ENCODE measurements at places on chromosomes 2 and 18. TPM values are rescaled to one million over a fixed set of nuclear protein-coding genes. Genes with fewer than 3 reads are reported as not detected.

- DNase-seq: no peak
Observed at GRCh38 chr2:172248381-172248780, 145.7 kb upstream of the DLX2 start.

C2orf92 gene
- 19.6 TPM for total RNA-seq

GRCh38 chr2:59301466-59302402 lies 1060.6 kb upstream of the FANCL start:
- DNase-seq: no peak

PROM2 gene
- 5.4 TPM for total RNA-seq

DNA sequence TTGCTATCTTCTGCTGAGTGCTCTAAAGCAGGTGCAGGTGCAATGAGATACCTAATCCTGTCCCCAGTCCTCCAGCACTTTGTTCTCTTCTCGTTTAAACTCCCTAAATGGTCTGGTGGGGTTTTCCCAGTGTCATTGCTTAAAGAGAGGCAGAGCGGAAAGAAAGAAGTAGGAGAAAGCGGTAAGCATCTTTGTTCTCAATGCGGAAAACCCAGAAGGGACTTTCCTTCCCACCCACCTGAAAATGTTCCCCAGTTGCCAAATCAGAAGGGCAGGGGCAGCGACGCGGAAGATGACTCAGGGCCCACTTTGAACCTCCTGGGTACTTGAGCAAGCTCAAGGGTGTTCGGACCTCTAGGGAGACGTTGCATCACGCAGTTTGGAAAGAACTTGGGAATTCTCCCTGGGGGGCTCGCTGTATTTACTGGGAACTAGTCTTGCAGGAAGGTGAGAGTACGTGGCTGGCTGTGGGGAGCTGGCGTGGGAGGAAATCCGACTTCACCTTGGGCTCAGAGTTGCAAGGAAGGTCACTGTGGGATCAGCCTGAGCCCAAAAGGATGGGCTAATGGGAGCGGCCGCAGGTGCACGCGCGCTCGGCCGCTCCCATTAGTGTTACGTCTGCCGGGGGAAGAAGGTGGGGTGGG lies 589 bp upstream of the SGPP2 start:
- DNase-seq: no peak

LRRTM4 gene
- 18.6 TPM for total RNA-seq

SLC19A3 gene
- 1.7 TPM for total RNA-seq

C2orf74 gene
- total RNA-seq: 15.1 TPM

GRCh38 chr2:43985359-43985758 lies 10.4 kb downstream of the LRPPRC start:
- no peak for DNase-seq

DNA sequence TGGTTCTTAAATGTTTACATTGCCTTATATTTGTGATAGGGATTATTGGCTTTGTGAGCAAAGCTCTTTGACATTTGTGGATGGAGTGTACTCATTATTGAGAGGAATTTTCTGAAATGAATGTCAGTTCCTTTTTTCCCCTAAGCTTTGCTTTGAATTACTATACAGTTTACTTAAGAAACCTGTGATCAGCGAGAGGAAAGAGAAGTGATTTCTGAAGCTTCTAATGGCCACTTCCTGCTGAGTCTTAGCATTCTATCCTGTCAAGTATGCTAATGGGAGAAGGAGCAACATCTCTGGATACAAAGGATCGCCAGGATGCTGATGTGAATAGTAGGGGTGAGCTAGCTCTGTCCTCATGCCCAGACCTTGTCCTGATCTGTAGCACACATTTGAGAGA lies 47.8 kb upstream of the MGAT5 start:
- DNase-seq: no peak

DNA sequence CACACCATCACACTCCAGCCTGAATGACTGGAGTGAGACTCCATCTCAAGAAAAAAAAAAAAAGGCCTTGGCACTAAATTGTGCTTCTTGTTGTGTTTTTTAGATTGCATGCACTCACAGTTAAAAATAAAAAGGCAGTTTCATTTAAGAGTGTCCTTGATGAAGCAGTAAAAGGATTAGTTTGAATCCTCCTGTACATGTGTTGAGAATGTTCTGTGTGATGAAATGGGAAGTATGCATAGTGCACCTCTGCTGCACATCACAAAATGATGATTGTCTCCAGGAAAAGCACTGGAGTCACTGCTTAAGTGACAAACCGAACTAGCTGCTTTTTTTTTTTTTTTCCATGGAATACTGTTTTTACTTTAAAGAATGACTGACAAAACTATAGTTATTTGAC lies 23.1 kb downstream of the DYSF start:
- no peak for DNase-seq

GRCh38 chr18:69484699-69485396 lies 84.2 kb downstream of the DOK6 start:
- DNase-seq: no peak

DNA sequence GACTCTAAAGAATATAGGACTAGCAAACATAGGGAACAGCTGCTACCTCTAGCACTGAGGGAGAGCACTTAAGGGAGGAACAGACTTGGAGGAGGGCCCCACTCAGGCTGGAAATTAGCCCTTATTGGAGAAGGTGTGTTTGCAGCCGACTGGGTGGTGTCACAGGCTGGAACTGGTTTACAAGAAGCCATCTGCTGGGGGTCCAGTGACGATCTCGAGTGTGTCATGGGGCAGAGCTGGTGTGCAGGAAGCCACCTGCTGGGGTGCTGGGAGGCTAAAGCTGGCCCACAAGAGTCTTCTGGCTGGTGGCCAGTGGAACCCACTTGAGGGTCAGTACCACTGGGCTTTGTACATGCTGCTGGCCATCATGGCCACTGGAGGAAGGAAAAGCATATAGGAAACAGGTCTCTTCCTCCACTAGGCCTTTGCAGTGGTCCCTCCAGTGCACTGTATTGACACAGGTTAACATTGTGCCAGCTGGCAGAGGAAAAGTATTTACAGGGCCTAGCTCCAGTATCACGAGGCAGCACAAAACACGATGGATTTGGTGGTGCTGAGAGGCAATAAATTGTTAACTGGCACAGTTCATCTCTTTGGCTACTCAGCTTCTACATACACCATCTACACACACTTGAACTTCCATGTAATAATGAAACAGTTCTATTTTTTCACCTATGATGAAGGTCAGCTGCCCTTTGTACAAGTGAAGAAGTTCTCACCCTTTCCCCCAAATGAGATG lies 43.6 kb downstream of the MAP3K20 start:
- no peak for DNase-seq

DNA sequence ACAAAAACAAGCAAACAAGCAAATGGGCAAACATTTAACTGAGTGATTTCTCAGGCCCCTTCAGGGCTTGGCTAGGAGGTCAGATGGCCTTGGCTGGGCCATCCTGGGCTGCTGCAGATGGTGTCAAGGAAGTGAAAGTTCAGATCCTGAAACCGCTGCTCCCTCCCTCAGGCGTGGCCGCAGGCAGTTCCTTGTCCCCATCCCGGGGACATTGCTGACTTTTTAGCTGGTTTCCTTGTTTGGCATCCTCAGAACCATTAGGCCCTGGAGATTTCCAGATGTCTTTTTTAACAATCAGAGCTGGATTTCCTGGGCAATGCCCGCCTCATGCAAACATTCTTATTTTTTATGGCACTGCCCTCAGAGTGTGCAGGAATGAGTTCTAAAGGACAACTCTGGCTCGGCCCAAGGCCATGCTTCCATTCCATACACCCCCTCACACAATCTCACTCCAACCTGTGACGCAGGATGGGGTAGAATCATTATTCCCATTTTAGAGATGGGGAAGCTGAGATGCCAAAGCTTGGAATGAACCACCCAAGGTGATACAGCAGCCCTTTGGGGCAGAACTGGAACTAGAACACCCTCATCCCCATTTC lies 86.1 kb upstream of the ZCCHC2 start:
- no peak for DNase-seq

DNA sequence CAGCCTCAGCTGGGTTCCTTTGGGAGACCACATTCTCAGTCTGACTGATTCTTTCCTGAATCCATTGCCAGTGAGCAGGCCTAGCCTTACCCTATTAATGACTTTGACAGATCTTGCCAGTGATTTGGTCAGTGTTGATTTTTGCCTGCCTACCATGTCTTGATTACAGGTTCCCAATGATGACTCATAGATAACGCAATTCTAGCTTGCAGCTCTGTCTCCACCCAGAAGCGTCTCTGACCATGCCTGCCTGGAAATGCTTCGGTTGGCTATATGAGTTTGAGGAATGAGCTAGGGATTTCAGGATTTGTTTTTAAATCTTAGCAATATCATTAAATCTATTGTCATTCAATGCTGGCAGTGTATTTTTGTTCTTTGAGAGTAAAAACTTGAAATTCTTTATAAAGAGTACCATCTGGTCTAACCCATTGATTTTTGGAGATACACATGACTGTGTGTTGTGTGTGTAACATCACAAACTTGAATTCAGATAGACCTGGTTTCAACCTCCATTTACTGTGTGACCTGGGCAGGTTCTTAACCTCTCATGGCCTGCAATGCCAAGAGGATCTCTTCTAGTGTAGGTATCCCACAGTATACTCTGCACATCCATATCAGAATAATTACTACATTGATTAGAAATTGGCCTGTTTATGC lies 57.0 kb downstream of the CCDC150 start:
- no peak for DNase-seq

GRCh38 chr18:3514312-3515216 lies 64.6 kb downstream of the TGIF1 start:
- DNase-seq: no peak

DNA sequence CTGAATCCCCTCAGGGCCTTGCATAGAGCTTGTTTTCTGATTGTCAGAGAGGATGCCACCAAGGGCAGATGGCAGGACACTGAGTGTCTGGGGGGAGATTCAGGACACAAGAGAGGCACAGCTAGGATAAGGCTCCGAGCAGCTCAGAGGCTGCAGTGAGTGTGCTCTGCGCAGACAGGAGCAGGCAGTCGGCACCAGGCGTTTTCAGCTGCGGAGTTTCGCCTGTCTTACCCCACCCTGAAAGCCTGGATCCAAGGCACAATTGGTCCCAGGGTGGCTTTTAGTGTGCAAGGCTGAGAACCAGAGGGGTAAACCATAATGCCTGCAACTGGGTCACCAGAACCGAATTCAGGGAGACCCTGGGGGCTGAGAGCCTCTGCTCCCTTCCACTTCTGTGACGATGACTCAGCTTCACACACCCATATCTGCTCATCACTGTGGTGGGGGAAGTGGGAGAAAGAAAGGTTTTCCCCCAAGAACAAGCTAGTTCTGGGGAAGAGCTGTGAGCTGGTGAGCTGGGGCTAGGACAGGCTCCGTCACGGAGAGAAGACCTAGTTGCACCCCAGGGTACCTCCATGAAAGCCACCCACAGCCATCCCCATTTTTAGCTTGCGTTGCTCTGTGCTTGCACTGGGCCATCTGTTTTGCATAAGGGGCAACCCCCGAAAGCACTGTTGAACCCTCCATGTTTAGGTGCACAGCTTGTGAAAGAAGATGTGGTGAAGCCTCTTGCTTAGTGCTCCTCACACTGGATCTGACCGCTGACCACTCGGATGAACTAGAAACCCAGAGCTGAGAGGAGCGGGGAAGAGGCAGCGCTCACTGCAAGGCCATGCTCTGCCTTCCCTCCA lies 173.7 kb downstream of the CELF4 start:
- no peak for DNase-seq

GRCh38 chr2:228522276-228522675 lies 340.8 kb upstream of the SPHKAP start:
- no peak for DNase-seq

DNA sequence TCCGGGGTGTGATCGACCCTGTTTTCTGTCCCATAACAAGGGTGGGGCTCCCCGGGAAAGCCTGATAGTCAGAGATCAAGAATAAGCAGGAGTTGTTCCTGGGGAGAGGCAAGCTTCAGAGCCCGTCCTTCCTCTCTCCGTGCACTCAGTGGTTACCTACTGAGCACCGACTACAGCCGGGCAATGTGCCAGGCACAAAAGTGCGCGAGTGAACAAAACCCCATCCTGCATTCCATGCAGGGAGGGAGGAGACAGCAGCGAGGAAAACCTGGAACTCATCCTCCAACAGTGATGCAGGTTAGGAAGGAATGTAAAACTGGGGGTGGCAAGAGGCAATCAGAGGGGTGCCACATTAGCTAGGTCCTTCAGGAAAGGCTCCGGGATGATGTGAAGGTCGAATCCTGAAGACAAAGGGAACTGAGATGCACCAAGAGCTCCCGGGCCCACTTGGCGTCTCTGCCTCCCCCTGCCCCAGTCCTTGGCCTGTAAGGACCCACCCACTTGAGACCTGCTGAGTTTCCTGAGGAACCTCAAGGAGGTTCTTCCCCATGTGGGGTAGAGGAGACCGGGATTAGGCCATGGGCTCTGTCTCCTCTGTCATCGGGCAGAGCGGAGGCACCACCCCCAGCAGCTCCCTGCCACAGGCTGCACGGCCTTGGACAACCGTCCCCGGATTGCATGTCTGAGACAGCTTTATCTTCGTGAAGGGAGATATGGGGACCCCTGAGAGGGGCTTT lies 198.2 kb downstream of the NDUFA10 start:
- no peak for DNase-seq

DNA sequence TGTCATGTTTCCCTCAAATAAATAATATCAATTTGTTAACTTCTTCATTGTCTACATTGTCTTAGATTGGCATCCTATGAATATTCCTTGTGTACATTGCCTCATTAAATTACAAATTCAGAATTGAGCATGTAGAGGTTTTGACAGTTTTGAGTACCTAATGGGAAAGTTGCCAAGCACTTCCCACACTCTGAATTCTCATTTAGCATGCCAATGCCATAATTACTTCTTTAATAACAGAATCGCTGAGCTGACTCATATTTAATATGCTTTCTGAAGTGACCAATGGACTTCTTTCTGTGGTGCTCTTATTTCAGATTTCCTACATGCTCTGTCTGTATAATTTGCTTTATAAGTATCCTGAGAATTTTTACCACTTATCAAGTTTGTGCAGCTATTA lies 114.4 kb upstream of the NOL4 start:
- no peak for DNase-seq

GRCh38 chr2:119438128-119438656 lies 6.5 kb downstream of the TMEM37 start:
- DNase-seq: no peak

GPAT2 gene
- 0.47 TPM for total RNA-seq

DNA sequence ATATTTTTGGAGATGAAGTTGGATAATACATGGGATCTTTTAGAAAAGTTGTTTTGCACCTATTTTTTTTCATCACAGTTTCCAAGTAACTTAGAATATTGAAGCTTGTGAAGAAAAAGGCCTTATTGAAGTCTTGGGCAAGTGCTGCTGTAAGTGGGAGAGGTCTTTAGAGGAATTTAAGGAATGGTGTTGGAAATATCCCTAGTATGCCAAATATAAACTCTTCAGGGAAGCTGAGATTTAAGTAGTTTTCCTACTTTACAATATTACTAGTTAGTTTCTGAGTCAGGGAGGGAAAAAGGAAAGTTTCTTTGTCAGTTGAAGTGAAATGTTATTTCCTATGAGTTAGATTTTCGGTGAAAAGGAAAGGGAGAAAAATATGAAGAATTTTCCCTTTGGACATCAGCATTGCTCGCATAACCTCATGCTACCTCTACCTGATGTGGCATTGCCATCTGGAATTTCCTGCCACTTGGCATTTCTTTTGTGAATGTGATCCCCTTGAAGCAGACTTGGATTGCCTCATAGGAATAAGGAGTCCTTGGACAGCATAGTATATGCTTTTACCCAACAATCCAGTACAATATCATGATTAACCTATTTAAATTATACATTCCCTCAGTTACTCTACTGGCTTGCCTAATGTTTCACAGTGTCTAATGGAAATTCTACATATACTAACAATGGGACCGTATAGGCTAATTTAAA lies 12.1 kb downstream of the PLEKHH2 start:
- no peak for DNase-seq
